Heart left ventricle (tissue), 16 donors: ENCODE measurements at places on chromosomes 13 and 19.

DNA sequence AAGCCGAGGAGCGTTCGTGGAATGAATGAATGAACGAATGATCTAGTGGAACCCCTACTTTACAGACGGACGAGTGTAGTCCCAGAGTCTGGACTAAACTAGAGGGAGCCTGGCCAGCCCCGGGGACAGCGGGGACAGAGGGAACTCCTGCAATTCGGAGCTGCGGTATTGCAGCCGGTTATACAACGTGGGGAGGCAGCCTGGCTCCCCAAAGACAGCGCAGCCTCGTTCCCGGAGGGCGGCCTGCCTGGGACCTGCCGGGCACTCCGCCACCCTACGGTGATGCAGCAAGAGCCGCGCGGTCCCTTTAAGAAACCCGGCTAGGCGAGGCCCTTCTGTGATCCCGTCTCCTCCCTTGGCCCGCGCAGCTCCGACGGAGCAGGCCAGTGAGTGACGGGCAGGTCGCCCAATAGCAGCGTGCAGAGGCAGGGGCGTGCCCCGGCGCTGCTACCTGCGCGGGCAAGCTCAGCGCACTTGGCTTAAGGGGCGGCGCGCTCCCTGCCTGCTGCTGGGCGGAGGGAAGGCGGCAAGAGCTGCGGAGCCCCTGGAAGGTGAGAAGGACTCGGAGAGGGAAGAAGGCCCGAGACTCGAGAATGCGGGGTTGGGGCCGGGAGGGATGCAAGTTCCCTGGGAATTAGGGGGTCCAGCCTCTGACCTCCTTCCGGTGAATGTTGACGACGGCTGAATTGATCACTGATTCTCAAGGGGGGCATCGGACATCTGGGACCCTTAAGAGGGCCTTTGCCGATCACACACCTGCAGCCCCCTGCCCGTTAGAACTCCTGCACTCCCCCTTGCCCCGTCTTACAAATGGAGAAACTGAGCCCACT is at the start of gene ABCA7:
Gene ABCA7 (plus strand): TSS at position 462 of the 830 bp plus-strand sequence. CDS start 1,255 bp downstream, outside the sequence.
- no peaks in the 10 kb centered on the region for H3K27me3 ChIP-seq
- H3K27ac ChIP-seq: peak within 1 kb of the TSS; percentile 75
- peak; percentile 100 for DNase-seq

GRCh38 chr13:101019126-101019525 is 344.5 kb upstream of the TMTC4 start:
- no peak overlapping the region for H3K4me3 ChIP-seq
- H3K36me3 ChIP-seq: no peaks in the 10 kb centered on the region
- H3K4me1 ChIP-seq: no peaks in the 10 kb centered on the region
- H3K27ac ChIP-seq: no peak overlapping the region
- DNase-seq: no peak
- no peaks in the 10 kb centered on the region for H3K27me3 ChIP-seq

DNA sequence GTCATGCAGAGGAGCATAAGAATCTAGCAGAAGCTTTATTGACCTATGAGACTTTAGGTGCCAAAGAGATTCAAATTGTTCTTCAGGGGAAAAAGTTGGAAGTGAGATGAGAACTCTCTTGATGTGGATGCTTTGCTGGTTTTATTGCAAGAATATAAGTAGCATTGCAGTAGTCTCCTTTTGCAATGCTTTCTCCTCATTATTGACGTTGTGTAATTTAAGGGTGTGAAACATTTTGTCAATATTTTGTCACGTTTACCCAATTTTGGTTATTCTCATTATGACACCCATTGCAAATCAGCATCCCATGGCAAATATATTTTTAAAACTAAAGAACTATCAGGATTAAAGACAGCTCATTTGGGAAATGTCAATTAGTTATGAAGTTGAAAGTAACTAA is 11.9 kb upstream of the LILRB5 start:
- no peaks in the 10 kb centered on the region for H3K4me1 ChIP-seq
- no peak overlapping the region for H3K4me3 ChIP-seq
- no peaks in the 10 kb centered on the region for H3K36me3 ChIP-seq
- H3K27me3 ChIP-seq: no peaks in the 10 kb centered on the region
- no peak overlapping the region for H3K27ac ChIP-seq

GRCh38 chr13:112974125-112974524 is 5.1 kb downstream of the MCF2L start:
- H3K4me1 ChIP-seq: peaks cover 22% of the 10 kb centered on the region
- H3K36me3 ChIP-seq: no peaks in the 10 kb centered on the region
- no peak for DNase-seq
- H3K4me3 ChIP-seq: no peak overlapping the region

GRCh38 chr19:14655726-14656125 is 18.9 kb downstream of the ADGRE3 start:
- H3K27me3 ChIP-seq: no peaks in the 10 kb centered on the region
- no peak overlapping the region for H3K4me3 ChIP-seq
- no peaks in the 10 kb centered on the region for H3K36me3 ChIP-seq

- peaks cover 11% of the 10 kb centered on the region for H3K4me1 ChIP-seq
- no peak overlapping the region for H3K27ac ChIP-seq
- H3K36me3 ChIP-seq: no peaks in the 10 kb centered on the region
- no peak overlapping the region for H3K4me3 ChIP-seq
- no peak for DNase-seq
These were observed 9.6 kb upstream of the GARRE1 start for GRCh38 chr19:34244611-34245299.

GRCh38 chr13:28494504-28494777 is 487 bp downstream of the FLT1 start:
- peaks cover 58% of the 10 kb centered on the region for H3K27me3 ChIP-seq
- peaks cover 10% of the 10 kb centered on the region for H3K4me1 ChIP-seq
- H3K36me3 ChIP-seq: no peaks in the 10 kb centered on the region

DNA sequence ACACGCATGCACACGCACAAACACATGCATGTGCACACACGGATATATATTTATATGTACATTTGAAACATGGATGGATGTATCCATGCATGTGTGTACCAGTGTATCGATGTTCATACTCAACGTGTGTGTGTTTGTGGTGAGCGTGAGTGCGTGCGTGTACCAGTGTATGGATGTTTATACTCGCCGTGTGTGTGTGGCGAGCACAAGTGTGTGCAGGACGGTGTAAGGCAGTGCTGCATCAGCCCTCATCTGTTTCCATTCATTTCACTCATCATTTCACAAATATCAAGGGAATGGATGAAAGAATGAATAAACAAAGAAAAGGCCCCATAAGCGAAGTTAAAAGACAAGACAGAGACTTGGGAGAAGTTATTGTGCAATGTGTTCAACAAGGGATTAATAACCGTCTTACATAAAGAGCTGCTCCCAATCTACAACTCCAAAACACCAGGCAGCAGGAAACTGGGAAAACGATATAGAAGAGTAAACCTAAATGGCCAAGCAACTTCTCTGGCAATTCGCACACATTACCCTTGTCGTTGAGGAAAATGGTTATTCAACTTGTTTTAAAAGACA is 21.7 kb upstream of the MIER2 start:
- H3K36me3 ChIP-seq: no peaks in the 10 kb centered on the region
- DNase-seq: no peak
- no peak overlapping the region for H3K27ac ChIP-seq
- H3K4me3 ChIP-seq: no peak overlapping the region
- H3K4me1 ChIP-seq: no peaks in the 10 kb centered on the region
- no peaks in the 10 kb centered on the region for H3K27me3 ChIP-seq

- H3K27ac ChIP-seq: no peak overlapping the region
- H3K4me3 ChIP-seq: no peak overlapping the region
- H3K36me3 ChIP-seq: no peaks in the 10 kb centered on the region
- H3K27me3 ChIP-seq: no peaks in the 10 kb centered on the region
- DNase-seq: no peak
These were observed 189.9 kb downstream of the SPRY2 start for GRCh38 chr13:80151016-80151415.

DNA sequence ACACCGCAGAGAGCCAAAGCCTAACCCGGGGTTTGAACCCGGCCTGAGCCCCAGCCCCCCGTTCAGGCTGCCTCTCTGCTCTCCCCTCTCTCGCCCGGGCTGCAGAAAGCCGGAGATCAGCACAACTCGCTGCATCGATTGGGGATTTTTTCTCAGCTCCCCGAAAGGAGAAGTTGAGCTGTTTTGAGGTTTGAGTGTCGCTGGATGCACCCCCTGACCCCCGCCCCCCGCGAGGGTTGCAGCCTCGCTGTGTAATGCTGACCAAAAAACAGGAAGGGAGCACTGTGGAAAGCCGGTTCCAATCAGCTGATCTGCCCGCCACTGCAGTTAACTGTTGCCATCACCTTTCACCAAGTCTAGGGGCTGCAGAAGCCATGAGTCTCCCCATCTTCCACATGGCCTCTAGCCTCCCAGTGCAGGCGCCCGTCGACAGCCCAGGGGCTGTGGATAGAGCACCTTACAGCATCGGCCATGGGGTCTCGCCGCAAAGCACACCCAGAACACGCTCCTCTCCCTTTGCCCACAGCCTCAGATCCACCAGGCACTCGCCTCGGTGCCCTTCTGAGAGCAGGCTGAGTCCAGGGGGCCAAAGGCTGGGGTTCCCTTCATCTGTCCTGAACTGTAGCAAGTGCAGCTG is 34.5 kb downstream of the MYO9B start:
- H3K27ac ChIP-seq: peak overlapping the region; percentile 15
- peaks cover 13% of the 10 kb centered on the region for H3K36me3 ChIP-seq
- no peak overlapping the region for H3K4me3 ChIP-seq

GRCh38 chr13:70505809-70506208 is 397.6 kb upstream of the KLHL1 start:
- H3K4me1 ChIP-seq: no peaks in the 10 kb centered on the region
- H3K4me3 ChIP-seq: no peak overlapping the region
- no peak overlapping the region for H3K27ac ChIP-seq
- no peaks in the 10 kb centered on the region for H3K27me3 ChIP-seq
- DNase-seq: no peak

DNA sequence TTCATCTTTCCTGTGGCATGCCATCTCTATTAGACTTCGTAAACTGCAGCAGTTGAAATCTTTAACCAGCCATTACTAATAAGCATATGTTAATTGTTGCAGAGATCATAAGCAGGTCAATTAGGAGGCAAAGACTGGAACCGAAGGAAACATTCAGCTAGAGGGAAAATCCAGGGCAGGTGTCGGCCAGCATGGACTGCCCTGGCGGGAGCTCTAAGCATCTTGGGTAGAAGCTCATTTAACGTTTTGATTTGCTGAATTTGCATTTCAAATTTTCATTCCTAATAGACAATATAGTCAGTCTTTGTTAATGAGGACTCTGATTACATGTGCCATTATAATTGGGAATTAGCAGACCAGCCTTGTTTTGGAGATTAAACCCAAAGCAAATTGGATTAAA is 238.6 kb downstream of the POU4F1 start:
- no peaks in the 10 kb centered on the region for H3K4me1 ChIP-seq
- H3K27me3 ChIP-seq: no peaks in the 10 kb centered on the region
- H3K36me3 ChIP-seq: no peaks in the 10 kb centered on the region
- H3K27ac ChIP-seq: no peak overlapping the region

DNA sequence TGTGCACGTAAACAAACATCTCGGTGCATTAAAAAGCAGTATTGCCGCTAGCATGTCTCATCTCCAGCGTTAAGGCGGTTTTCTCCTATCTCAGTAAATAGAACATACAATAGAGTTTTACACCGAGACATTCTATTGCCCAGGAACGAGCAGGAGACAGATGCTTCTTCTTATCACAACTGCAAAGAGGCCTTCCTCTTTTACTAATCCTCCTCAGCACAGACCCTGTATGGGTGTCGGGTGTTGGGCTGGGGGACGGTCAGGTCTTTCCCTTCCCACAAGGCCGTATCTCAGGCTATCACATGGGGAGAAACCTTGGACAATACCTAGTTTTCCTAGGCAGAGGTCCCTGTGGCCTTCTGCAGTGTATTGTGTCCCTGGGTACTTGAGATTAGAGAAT is 21.2 kb downstream of the ZNF233 start:
- DNase-seq: no peak
- no peak overlapping the region for H3K4me3 ChIP-seq
- no peaks in the 10 kb centered on the region for H3K36me3 ChIP-seq
- H3K27ac ChIP-seq: no peak overlapping the region

DNA sequence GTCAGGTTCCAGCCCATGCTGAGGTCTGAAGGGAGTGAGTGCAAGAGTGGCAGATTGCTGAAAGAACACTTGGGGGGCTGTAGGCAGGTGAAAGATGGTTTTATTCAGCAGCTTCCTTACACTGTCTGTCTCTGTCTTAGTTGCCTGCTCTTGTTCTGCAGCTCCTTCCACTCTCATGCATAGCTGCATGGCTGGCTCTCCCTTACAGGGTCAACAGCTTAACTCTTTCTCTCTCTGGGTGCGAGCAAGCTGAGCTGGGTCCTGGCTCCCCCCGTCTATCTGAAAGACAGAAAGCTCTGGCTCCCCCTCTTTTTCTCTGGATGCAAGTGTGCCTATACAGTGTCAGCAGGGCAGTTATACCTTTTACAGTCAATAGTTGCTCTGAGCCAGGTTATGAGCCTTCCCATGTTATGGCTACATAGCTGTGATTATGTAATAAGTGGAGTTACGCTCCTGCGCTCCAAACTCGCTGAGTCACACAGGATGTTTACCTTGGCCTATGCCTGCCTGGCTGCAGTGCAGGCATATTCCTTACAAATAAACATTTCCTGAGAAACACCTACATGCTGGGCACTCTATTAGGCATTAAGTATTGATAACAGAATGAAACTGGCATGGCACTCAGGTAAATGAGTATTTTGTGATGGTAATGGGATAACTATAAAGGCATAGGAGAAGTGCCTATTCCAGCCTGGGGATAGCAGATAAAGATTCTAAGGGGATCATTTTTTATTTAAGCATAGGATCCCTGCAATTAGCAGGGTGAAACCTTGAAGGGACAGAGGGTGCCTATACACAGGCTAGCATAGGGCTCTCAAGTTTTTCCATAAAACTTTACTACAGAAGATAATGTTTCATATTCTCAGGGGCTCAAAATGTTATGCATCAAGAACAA is 826.9 kb upstream of the PCDH9 start:
- DNase-seq: no peak
- no peaks in the 10 kb centered on the region for H3K36me3 ChIP-seq
- H3K4me3 ChIP-seq: no peak overlapping the region
- no peak overlapping the region for H3K27ac ChIP-seq
- H3K27me3 ChIP-seq: no peaks in the 10 kb centered on the region
- H3K4me1 ChIP-seq: no peaks in the 10 kb centered on the region

- H3K4me1 ChIP-seq: no peaks in the 10 kb centered on the region
- no peak for DNase-seq
- no peak overlapping the region for H3K4me3 ChIP-seq
- H3K27me3 ChIP-seq: no peaks in the 10 kb centered on the region
- H3K27ac ChIP-seq: no peak overlapping the region
These were observed 116.9 kb upstream of the EDNRB start for GRCh38 chr13:78035500-78035899.

DNA sequence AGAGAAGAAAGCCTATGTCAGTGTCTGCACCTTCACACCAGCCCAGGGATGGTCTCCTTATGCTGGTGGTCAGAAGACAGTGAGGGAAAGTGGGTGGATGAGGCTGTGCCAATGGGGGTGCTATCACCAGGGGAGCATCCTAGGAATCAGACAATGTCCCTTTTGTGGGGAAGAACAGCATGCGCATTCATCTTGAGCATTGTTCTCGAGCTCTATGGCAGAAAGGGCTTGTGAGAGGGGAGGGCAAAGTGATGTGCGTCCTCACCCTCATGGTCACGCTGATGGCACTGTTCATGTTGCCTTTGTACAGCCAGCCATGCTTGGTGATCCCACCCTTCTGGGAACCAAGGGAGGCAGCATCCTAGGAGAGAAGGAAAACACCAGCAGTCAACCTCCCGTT is 56.1 kb downstream of the DOCK9 start:
- H3K27me3 ChIP-seq: no peaks in the 10 kb centered on the region
- H3K4me3 ChIP-seq: no peak overlapping the region
- H3K4me1 ChIP-seq: peaks cover 58% of the 10 kb centered on the region
